ENCODE measurements at places on chromosomes 1 and 21.

- peak; percentile 95 for DNase-seq
Observed at GRCh38 chr1:167136191-167136614, 42.3 kb downstream of the STYXL2 start.

GRCh38 chr1:104706631-104707147 is 957.0 kb downstream of the AMY1C start:
- peak; percentile 76 for DNase-seq

DNA sequence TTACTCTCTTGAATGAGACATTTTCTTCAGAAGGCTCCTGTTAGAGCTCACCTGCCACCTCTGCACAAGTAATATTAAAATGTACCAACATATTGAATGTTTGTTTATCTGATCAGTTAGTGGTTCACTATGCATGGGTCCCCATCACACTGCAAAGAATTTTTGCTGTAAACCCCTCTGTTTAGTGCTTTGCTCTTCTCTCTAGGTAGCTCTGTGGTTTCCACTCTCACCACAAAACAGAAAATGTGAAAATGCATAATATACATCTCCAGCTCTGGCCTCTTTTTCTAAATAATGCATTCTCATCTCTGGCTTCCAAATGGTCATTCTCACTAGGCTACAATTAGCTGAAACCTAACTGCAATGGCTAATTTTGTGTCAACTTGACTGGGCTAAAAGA is 176.7 kb downstream of the TRIM33 start:
- no peak for DNase-seq

DNA sequence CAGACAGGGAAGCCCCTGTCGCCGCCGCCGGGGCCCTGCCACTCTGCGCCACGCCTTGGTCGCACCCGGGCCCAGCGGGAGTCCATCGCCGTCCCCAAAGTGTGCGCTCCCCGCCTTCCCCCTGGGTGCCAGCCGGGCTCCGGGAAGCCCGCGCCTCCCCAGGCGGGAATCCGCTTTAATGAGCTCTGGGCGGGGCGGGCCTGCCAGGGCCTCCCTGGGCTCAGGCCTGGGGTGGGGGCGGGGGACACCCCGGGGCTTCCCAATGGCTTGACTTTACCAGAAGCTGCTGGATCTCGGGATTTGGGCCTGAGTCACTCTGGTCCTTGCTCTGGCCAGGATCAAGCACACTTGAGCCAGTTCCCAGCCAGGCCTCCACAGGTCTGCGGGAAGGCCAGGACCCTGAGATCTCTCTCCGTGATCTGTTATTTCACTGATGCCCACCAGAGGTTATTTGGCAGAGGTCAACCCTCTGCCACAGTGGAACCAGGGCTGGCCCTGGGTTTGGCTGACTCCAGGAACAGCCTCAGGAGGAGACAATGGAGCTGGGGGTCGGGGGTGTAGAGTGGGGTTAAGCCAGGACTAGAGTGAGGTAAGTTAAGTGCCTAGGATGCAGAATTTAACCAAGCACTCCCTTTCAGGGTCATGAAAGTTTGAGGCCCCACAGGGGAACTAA is 178.4 kb upstream of the EDN2 start:
- peak; percentile 94 for DNase-seq

DNA sequence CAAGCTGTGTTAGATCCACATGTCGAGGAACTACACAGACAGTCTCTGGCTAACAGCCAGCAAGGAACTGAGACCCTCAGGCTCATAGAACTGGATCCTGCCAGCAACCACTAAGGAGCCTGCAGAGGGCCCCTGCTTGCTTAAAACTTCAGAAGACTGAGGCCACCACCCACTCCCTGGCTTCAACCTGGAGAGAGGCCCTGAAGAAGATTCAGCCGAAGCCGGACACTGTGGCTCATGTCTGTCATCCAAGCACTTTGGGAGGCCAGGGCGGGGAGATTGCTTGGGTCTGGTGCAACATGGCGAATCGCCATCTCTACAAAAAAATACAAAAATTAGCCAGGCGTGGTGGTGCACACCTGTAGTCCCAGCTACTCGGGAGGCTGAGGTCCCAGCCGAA is 92.6 kb upstream of the TMPRSS2 start:
- DNase-seq: no peak
